ENCODE measurements at places on chromosomes 3 and 15.

GRCh38 chr3:11482021-11482420 is 161.7 kb downstream of the VGLL4 start:
- no peak for DNase-seq

DNA sequence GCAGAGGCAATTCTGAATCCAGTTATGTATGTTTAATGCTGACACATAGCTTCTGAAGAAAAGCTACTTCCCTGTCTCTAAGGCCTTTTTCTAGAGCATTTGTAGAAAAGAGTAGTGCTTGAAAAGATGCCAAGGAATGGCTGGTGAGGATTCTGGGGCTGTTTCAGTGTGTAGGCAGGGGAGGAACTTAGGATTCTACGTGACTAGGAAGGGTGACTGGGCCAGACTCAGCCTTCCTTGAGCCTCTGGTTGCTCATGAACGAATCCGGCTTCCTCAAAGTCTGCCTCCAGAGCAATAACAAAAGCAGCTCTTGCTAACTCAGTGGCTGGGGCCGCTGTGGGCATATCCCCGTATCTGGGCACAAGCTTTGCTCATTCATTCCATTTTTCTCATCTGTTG is 104.8 kb upstream of the WNT5A start:
- DNase-seq: no peak

DNA sequence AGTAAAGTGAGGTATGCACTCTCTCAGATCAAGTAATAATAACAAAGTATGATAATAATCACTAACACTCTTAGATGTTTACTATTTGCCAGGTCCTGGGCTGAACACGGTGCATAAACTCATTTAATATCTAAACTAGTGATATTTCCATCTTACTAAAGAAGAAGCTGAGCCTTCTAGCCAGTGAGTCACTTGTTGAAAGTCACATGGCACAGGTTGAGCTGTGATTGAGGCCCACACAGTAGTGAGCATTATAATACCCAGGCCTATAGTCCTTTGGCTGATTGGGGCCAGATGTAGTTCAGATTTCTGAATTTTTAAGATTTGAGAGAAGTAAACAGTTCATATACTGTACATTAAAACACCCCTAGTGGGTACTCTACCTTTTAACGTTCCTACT is 93.2 kb upstream of the CCDC80 start:
- no peak for DNase-seq

GRCh38 chr15:99127773-99128172 is 22.9 kb downstream of the SYNM start:
- no peak for DNase-seq

GRCh38 chr15:67359431-67360079 is 105.0 kb downstream of the IQCH start:
- no peak for DNase-seq

DNA sequence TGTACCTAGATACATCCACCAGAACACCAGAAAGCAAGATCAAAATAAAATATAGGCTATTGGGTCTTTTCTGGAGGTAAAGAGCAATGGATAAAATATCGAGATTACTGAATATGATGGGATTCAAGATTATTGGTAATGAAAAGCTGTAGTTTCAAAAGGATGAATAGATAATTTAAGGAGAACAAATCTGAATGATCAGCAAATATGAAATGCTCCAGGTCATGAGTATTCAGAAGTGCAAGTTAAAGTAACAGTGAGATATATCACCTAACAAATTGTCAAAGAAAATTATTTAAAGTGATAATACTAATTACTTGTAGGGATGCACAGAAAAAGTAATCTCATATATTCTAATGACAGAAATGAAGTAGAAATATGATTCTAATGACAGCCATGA is 409.6 kb upstream of the MDFIC2 start:
- no peak for DNase-seq

- no peak for DNase-seq
Measured at GRCh38 chr15:70976851-70977250, 84.2 kb downstream of the LRRC49 start.

DNA sequence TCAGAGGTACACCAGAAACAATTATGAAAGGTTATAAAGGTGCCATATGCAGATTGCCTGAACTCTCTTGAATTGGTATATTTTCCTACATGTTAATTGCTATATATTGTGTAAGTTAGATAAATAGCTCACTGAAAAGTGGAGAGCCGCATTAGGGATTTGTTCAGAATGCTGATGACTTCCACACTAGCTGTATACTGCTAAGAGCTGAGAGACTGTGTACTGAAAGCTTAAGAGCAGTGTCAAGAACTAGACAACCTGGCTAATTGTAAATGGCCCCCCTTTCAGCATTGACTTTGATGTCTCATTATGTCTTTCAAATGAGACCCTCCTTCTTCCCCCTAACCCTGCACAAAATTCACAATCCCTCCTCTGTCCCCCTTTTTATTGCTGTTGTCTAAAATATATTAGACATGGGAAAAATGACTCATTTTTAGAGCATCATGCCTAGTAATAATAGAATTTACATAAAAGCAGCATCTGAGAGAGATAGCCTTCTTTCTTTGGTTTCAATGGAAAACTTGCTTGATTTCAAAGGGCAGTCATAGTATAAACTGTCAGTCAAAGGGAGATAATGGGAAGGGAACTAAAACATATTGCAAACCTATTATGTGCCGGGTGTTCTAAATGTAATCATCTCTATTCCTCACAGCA is 34.7 kb upstream of the GREM1 start:
- no peak for DNase-seq

GRCh38 chr3:156812521-156813335 is 13.4 kb upstream of the LEKR1 start:
- no peak for DNase-seq

Measured in stimulated activated CD4-positive, alpha-beta T cell treated with anti-CD3 and anti-CD28 coated beads, Interleukin-12 subunit alpha, Interleukin-12 subunit beta, amount 100 ng/mL, for 4 hours (primary cell).